ENCODE measurements at places on chromosomes 4 and X. TPM values are rescaled to one million over a fixed set of nuclear protein-coding genes. Genes with fewer than 3 reads are reported as not detected.

- H3K4me3 ChIP-seq = no peak overlapping the region
- no peaks in the 10 kb centered on the region for H3K36me3 ChIP-seq
- no peak overlapping the region for H3K27ac ChIP-seq
- H3K4me1 ChIP-seq = no peaks in the 10 kb centered on the region
Observed at GRCh38 chrX:116111497-116111896, 59.0 kb upstream of the AGTR2 start.

Gene RRH
- total RNA-seq = not detected

DNA sequence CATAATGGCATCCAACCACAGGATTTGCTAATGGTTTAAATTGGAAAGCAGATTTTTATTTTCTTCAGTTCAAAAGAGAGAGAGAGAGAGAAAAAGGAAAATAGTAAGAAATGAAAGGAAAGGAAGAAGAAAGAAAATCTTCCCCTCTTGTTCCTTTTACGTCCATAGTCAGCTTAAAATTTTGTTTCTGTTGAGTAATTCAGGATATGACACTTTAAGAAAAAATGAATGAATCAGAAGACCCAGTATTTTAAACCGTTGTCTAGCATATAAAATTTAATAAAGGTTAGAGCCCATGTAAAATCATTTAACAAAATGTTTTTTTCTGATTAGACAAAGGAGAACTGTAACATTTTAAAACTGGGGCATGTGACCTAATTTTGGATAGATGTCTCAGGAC, 391.8 kb upstream of the EPHA5 start:
- peaks cover 30% of the 10 kb centered on the region for H3K4me1 ChIP-seq
- peak overlapping the region; percentile 60 for H3K27ac ChIP-seq
- no peaks in the 10 kb centered on the region for H3K27me3 ChIP-seq
- DNase-seq = no peak

GRCh38 chr4:127049526-127049925, 583.2 kb upstream of the INTU start:
- H3K27ac ChIP-seq = peak overlapping the region; percentile 23
- no peak overlapping the region for H3K4me3 ChIP-seq
- DNase-seq = no peak
- no peaks in the 10 kb centered on the region for H3K27me3 ChIP-seq
- H3K4me1 ChIP-seq = peaks cover 49% of the 10 kb centered on the region

GRCh38 chr4:56550642-56551041, 45.1 kb downstream of the ARL9 start:
- H3K27ac ChIP-seq = no peak overlapping the region
- no peaks in the 10 kb centered on the region for H3K4me1 ChIP-seq
- H3K4me3 ChIP-seq = no peak overlapping the region
- no peak for DNase-seq
- no peaks in the 10 kb centered on the region for H3K36me3 ChIP-seq
- peaks cover 32% of the 10 kb centered on the region for H3K27me3 ChIP-seq

DNA sequence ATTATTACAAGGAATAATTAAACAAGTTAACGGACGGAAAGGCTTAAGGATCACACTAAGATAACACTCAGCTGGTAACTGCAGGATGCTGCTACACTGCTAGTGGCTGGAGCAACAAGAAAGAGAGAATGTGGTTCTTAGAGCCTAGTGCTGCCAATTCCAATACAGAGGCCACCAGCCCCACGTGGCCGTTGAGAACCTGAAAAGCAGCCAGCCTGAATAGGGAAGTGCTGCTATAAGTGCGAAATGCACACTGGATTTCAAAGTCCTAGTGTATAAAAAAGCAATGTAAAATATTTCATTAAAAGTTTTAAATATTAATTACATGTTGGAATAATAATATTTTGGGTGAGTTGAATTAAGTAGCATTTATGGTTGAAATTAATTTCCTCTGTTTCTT, 257.3 kb upstream of the TAPT1 start:
- no peaks in the 10 kb centered on the region for H3K27me3 ChIP-seq
- H3K27ac ChIP-seq = no peak overlapping the region
- peaks cover 2% of the 10 kb centered on the region for H3K36me3 ChIP-seq
- no peak for DNase-seq

- H3K4me1 ChIP-seq = peaks cover 10% of the 10 kb centered on the region
- no peak for DNase-seq
- H3K36me3 ChIP-seq = peaks cover 2% of the 10 kb centered on the region
- H3K27ac ChIP-seq = peak overlapping the region; percentile 80
- peak overlapping the region; percentile 78 for H3K4me3 ChIP-seq
Observed at GRCh38 chr4:109559625-109559982, 442 bp upstream of the MCUB start.

DNA sequence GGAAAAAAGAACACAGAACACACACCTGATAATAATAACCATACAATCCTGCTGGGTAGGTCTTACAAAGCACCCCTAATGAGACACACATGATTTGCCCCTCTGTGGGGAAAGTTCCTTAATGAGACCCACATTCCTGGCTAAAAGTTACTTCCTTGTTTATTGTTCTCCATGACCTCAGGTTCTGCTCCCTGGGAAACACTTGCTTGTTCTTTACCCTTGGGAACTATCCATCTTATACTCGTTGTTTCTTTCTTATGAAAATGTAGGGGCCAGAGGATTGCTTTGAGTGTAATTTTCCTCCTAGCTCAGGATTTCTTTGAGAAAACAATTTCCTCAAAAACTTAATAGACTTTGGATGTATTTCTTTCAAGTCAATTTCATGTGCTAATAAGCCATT, 52.1 kb upstream of the PCDH10 start:
- no peaks in the 10 kb centered on the region for H3K36me3 ChIP-seq
- H3K27me3 ChIP-seq = no peaks in the 10 kb centered on the region
- no peak overlapping the region for H3K4me3 ChIP-seq

Gene ESX1
- total RNA-seq = not detected

- H3K4me3 ChIP-seq = no peak overlapping the region
- no peak overlapping the region for H3K27ac ChIP-seq
- H3K27me3 ChIP-seq = no peaks in the 10 kb centered on the region
- DNase-seq = no peak
- no peaks in the 10 kb centered on the region for H3K36me3 ChIP-seq
Observed at GRCh38 chrX:132694382-132694781, 205.5 kb upstream of the MBNL3 start.

GRCh38 chr4:143400082-143400481, 63.4 kb downstream of the GAB1 start:
- H3K4me1 ChIP-seq = peaks cover 40% of the 10 kb centered on the region
- no peak overlapping the region for H3K4me3 ChIP-seq
- no peaks in the 10 kb centered on the region for H3K27me3 ChIP-seq
- H3K36me3 ChIP-seq = no peaks in the 10 kb centered on the region
- H3K27ac ChIP-seq = no peak overlapping the region

DNA sequence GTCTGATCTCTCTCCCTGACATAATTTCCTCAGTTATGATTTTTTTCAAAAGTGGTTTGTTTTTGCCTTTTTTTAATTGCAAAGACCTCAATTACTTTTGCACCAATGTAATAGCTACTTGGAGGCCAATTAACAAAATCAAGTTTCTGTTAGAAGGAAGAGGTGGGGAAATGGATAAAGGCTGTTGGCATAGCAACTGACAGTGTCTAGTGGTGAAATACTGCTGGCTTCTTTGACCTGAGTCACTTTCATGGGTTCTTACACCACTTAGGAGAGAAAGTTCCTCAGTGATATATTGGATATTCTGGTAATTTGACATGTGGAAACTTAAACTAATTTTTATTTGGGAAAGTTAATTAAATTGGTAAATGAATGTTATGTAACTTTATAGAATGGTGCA, 26.5 kb upstream of the ATP8A1 start:
- no peak overlapping the region for H3K27ac ChIP-seq
- H3K27me3 ChIP-seq = peaks cover 20% of the 10 kb centered on the region
- H3K4me1 ChIP-seq = no peaks in the 10 kb centered on the region
- H3K4me3 ChIP-seq = no peak overlapping the region
- H3K36me3 ChIP-seq = no peaks in the 10 kb centered on the region

- H3K4me3 ChIP-seq = no peak overlapping the region
- no peak overlapping the region for H3K27ac ChIP-seq
- no peaks in the 10 kb centered on the region for H3K36me3 ChIP-seq
- no peaks in the 10 kb centered on the region for H3K27me3 ChIP-seq
Observed at GRCh38 chrX:129640737-129641136, 14.0 kb downstream of the APLN start.

Gene HGFAC
- total RNA-seq = 0.28 TPM

Gene MRPL1
- 22.5 TPM for total RNA-seq

GRCh38 chr4:338759-339097, 1.1 kb downstream of the ZNF141 start:
- H3K27me3 ChIP-seq = no peaks in the 10 kb centered on the region
- H3K4me3 ChIP-seq = peak overlapping the region; percentile 99
- peak overlapping the region; percentile 99 for H3K27ac ChIP-seq
- H3K4me1 ChIP-seq = peaks cover 28% of the 10 kb centered on the region

Gene SFRP2
- total RNA-seq = 130 TPM

Gene DRP2
- total RNA-seq = 0.23 TPM

GRCh38 chr4:153780221-153780620, 8.7 kb downstream of the SFRP2 start:
- no peaks in the 10 kb centered on the region for H3K27me3 ChIP-seq
- peaks cover 12% of the 10 kb centered on the region for H3K4me1 ChIP-seq
- peaks cover 17% of the 10 kb centered on the region for H3K36me3 ChIP-seq
- no peak overlapping the region for H3K4me3 ChIP-seq
- DNase-seq = no peak

- H3K4me3 ChIP-seq = no peak overlapping the region
- peaks cover 18% of the 10 kb centered on the region for H3K27me3 ChIP-seq
- no peak for DNase-seq
- H3K4me1 ChIP-seq = no peaks in the 10 kb centered on the region
Observed at GRCh38 chr4:186449954-186450353, 105.4 kb downstream of the MTNR1A start.

DNA sequence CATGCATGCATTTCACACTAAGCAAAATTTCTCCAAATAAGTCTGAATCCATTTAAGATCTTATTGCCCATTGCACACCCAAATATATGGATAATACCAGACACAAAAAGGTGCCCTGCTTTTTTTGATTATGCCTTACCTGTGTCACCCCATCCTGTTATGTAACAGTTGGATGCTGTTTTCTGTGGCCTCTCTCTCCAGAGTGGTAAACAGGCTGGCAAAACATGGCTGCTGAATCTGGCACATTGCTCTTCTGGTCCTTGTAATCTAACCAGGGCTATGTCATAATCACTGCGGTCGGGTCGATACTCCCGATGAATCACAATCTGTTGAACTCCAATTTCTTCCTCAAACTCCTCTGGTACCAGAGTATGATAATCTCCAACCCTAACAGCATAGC, 70.1 kb downstream of the PRSS12 start:
- no peak for DNase-seq
- no peaks in the 10 kb centered on the region for H3K27me3 ChIP-seq
- H3K36me3 ChIP-seq = peaks cover 7% of the 10 kb centered on the region
- peaks cover 48% of the 10 kb centered on the region for H3K4me1 ChIP-seq
- no peak overlapping the region for H3K27ac ChIP-seq

DNA sequence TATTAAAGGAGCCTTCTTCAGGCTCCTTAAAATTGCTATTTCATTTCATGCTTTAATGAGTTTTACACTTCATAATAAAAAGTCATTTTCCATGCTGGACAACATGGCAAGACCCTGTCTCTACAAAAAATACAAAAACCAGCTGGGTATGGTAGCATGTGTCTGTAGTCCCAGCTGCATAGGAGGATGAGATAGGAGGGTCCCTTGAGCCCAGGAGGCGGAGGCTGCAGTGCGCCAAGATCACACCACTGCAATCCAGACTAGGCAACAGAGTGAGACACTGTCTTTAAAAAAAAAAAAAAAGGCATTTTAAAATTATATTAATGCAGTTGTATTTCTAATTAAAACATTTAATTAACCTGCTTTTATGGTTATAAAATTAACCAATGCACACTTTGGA, 49.2 kb downstream of the PDS5A start:
- H3K27me3 ChIP-seq = no peaks in the 10 kb centered on the region
- no peak overlapping the region for H3K27ac ChIP-seq
- H3K36me3 ChIP-seq = peaks cover 12% of the 10 kb centered on the region
- peaks cover 18% of the 10 kb centered on the region for H3K4me1 ChIP-seq
- DNase-seq = no peak

- H3K27ac ChIP-seq = no peak overlapping the region
- no peaks in the 10 kb centered on the region for H3K4me1 ChIP-seq
- H3K4me3 ChIP-seq = no peak overlapping the region
- peaks cover 28% of the 10 kb centered on the region for H3K27me3 ChIP-seq
Observed at GRCh38 chr4:1512051-1512737, 106.0 kb upstream of the NKX1-1 start.

DNA sequence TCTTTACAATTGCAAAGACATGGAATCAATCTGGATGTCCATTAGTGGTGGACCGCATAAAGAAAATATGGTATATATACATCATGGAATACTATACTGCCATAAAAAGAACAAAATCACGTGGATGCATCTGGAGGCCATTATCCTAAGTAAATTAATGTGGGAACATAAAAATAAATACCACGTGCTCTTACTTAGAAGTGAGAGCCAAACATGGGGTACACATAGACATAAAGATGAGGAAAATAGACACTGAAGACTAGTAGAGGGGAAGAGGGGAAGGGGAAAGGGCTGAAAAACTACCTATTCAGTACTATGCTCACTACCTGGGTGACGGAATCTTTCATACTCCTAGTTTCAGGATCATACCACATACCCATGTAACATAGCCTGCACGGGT, 179.3 kb upstream of the TECRL start:
- DNase-seq = no peak
- H3K36me3 ChIP-seq = no peaks in the 10 kb centered on the region
- peaks cover 16% of the 10 kb centered on the region for H3K27me3 ChIP-seq
- H3K4me3 ChIP-seq = no peak overlapping the region
- H3K27ac ChIP-seq = no peak overlapping the region

Gene ENPP6
- not detected for total RNA-seq

- peak overlapping the region; percentile 65 for H3K27ac ChIP-seq
- no peaks in the 10 kb centered on the region for H3K27me3 ChIP-seq
- no peak overlapping the region for H3K4me3 ChIP-seq
- no peak for DNase-seq
- no peaks in the 10 kb centered on the region for H3K36me3 ChIP-seq
- peaks cover 32% of the 10 kb centered on the region for H3K4me1 ChIP-seq
Observed at GRCh38 chrX:150085881-150086280, 147.6 kb upstream of the EOLA2 start.

- peak within 1 kb of the TSS; percentile 72 for H3K4me3 ChIP-seq
- no peak for DNase-seq
- peaks cover 41% of the 10 kb centered on the region for H3K27me3 ChIP-seq
- H3K36me3 ChIP-seq = no peaks in the 10 kb centered on the region
- peaks cover 13% of the 10 kb centered on the region for H3K4me1 ChIP-seq
Observed at GRCh38 chr4:15778289-15779241, at the start of gene CD38. Gene CD38, plus strand, starts transcription at chr4:15778328. Its CDS starts 87 bp downstream, at chr4:15778415.

Gene FGD1
- 21.4 TPM for total RNA-seq

All from chondrocyte (in vitro differentiated cells).